Thoracic aorta (tissue), 2 donors: ENCODE measurements at places on chromosomes 4 and X.

GRCh38 chr4:139919004-139919403 is 235.0 kb downstream of the MAML3 start:
- no peak for DNase-seq
- H3K36me3 ChIP-seq = no peaks in the 10 kb centered on the region
- H3K4me3 ChIP-seq = no peak overlapping the region
- peak overlapping the region; percentile 23 for H3K27ac ChIP-seq

DNA sequence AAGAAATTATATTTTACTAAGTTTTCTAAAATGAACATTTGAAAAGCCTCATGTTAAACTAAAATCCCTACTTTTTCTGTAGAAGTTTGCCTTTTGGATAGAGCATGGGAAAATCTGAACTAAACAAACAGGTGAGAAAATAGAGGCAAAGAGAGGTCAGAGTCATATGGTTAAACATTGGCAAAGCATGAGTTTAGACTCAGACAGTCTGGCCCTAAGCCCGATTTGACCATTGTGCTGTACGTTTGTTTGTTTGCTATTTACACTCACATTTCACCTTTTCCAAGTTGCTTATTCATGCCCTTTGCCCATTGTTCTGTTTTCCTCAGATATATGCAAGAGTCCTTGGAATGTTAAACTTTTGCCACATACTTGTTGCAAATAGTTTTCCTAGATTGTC is 85.4 kb downstream of the TIGD2 start:
- DNase-seq = no peak
- H3K4me1 ChIP-seq = no peaks in the 10 kb centered on the region
- no peaks in the 10 kb centered on the region for H3K27me3 ChIP-seq
- no peaks in the 10 kb centered on the region for H3K36me3 ChIP-seq

GRCh38 chr4:121126449-121127006 is 37.6 kb downstream of the TNIP3 start:
- no peaks in the 10 kb centered on the region for H3K4me1 ChIP-seq
- H3K27ac ChIP-seq = no peak overlapping the region
- no peak for DNase-seq
- H3K36me3 ChIP-seq = no peaks in the 10 kb centered on the region
- H3K27me3 ChIP-seq = no peaks in the 10 kb centered on the region
- no peak overlapping the region for H3K4me3 ChIP-seq

GRCh38 chr4:181293541-181293940 is 949.7 kb upstream of the TENM3 start:
- no peaks in the 10 kb centered on the region for H3K36me3 ChIP-seq

DNA sequence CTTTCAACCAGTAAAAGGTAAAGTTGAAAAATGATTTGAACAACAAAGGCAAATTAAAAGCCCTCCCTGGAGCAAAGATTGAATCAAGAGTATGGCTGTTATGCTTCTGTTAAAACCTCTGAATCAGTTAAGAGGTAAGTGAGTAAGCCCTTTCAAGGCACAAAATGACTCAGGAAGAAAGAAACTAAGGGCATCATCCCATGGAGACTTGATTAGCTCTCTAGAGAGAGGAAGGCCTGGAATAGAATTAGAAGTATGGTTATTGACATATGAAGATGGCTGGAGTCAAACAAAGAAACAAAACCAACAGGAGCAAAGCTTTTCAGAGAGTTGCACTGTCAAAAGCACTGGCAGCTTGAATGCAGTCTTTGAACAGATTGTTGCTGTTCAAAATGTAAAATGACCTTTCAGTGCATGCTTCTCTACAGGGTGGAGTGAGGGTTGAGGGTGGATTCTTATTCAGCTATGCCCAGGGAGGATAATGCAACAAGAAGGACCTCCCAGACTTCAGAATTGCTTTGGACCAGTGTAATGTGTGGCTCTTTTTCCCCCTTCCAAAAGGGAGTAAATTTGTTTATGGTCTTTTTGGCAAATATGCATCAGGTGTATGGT is 365.5 kb downstream of the GBA3 start:
- no peaks in the 10 kb centered on the region for H3K27me3 ChIP-seq
- DNase-seq = no peak
- no peak overlapping the region for H3K4me3 ChIP-seq
- H3K36me3 ChIP-seq = no peaks in the 10 kb centered on the region
- no peak overlapping the region for H3K27ac ChIP-seq
- H3K4me1 ChIP-seq = no peaks in the 10 kb centered on the region

- no peak overlapping the region for H3K4me3 ChIP-seq
- no peak overlapping the region for H3K27ac ChIP-seq
- no peaks in the 10 kb centered on the region for H3K36me3 ChIP-seq
- no peaks in the 10 kb centered on the region for H3K27me3 ChIP-seq
- H3K4me1 ChIP-seq = no peaks in the 10 kb centered on the region
- no peak for DNase-seq
These were observed 797.0 kb downstream of the PCDH19 start for GRCh38 chrX:99613041-99613440.

GRCh38 chr4:105022811-105023667 is 123.6 kb upstream of the TET2 start:
- H3K4me1 ChIP-seq = no peaks in the 10 kb centered on the region
- H3K27me3 ChIP-seq = no peaks in the 10 kb centered on the region
- no peak overlapping the region for H3K4me3 ChIP-seq
- no peaks in the 10 kb centered on the region for H3K36me3 ChIP-seq
- DNase-seq = no peak

DNA sequence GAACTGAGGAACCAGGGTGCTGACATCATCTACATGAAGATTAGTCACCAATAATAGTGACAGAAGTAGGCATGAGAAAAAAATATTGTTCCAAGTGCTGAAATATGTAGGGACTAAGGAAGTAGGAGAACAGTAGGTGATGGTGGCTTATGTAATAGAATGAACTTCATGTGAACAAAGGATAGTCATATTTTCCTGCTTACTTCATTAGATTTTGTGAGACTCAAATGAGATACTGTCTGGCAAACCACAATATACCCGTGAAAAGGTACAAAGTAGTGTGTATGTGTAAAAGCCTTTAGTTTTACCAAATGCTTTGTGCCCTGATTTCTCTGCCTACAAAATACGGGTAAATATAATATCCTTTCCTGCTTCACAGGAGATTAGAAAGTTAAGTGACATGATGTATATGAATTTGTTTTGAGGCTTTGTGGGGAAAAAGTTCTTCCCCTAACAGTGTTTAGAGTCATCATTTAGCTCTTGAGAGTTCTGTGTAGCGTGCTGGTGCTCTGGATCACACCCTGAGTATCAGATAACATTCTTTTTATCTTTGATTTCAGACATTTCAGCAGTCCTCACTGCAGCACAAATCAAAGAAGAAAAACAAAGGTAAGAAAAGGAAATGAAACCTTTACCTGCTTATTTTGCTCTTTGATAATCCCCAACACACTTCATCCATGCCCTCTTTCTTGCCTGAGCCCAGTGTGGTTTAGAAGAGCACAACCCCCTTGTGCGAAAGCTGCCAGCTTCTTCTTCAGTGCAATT is 67.9 kb downstream of the KLHL34 start:
- H3K4me1 ChIP-seq = no peaks in the 10 kb centered on the region
- no peaks in the 10 kb centered on the region for H3K27me3 ChIP-seq
- no peak overlapping the region for H3K4me3 ChIP-seq
- no peaks in the 10 kb centered on the region for H3K36me3 ChIP-seq

DNA sequence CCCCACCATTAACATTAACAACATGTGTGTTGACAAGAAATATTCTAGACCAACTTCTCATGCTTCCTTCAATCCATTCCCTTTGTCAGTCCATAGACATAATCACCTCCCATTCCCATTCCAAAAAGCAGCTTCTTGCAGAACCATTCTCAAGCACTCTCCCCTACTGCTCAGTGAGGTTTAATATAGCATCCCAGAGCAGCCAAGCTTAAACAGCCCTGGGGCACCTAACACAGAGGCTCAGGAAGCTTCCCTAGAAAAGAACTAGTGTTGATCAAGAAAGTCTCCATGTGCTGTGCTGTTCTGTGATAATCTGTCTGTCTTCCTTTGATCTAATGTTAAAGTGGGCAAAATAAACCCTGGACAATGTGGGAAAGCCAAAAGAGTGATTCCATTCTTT is 174.2 kb upstream of the NOCT start:
- DNase-seq = no peak
- H3K4me1 ChIP-seq = no peaks in the 10 kb centered on the region
- H3K27ac ChIP-seq = no peak overlapping the region
- no peak overlapping the region for H3K4me3 ChIP-seq
- no peaks in the 10 kb centered on the region for H3K36me3 ChIP-seq

- H3K27me3 ChIP-seq = no peaks in the 10 kb centered on the region
- H3K4me1 ChIP-seq = no peaks in the 10 kb centered on the region
- no peak for DNase-seq
- H3K4me3 ChIP-seq = no peak overlapping the region
- H3K36me3 ChIP-seq = no peaks in the 10 kb centered on the region
These were observed 187.2 kb downstream of the NPFFR2 start for GRCh38 chr4:72218953-72219352.

DNA sequence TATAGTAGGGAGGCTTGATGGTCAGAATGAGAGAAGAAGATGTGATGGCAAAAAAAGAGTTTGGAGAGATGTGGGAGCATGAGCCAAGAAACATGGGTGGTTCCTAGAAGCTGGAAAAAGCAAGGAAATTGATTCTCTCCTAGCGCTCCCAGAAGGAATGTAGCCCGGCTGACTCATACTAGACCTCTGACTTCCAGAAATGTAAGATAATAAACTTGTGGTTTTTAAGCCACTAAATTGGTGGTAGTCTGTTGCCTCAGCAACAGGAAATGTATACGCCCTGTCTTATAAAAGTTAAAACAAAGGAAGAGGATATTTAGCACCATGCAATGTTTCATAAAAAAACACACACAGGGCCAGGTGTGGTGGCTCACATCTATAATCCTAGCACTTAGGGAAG is 182.7 kb upstream of the PCDH7 start:
- H3K4me3 ChIP-seq = no peak overlapping the region
- no peaks in the 10 kb centered on the region for H3K36me3 ChIP-seq
- H3K27ac ChIP-seq = no peak overlapping the region
- H3K4me1 ChIP-seq = no peaks in the 10 kb centered on the region

DNA sequence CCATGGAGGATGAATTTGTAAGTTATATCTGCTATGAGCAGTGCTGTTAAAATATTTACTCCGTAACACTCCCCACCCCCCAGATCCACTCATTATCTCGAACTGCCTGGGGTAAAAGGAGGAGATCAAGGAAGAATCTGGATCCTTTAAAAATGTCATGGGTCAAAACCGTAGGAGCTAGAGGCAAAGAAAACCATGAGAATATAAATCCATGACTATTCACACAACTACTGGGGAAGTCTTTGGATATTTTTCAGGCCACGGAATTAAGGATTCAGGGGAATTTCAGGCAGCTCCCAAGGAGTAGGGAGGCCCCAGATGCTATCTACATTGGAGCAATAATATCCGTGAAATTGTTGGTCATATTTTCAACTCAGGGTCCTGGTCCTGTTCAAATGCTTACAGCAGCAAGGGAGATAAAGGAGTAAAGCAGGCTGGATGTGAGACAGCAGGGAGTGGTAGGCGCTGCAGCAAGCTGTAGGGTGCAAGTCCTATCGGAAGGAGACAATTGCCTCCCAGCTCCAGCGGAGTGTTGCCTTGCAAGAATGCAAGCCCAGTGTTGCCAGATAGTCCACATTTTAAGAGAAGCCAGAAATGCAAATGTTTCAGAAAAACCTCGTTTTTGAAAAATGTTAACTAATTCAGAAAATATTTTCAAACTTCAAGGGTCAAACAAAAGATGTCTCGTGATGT is 116.2 kb upstream of the KIT start:
- no peak overlapping the region for H3K4me3 ChIP-seq
- H3K4me1 ChIP-seq = no peaks in the 10 kb centered on the region
- H3K36me3 ChIP-seq = no peaks in the 10 kb centered on the region
- H3K27me3 ChIP-seq = no peaks in the 10 kb centered on the region
- no peak overlapping the region for H3K27ac ChIP-seq

DNA sequence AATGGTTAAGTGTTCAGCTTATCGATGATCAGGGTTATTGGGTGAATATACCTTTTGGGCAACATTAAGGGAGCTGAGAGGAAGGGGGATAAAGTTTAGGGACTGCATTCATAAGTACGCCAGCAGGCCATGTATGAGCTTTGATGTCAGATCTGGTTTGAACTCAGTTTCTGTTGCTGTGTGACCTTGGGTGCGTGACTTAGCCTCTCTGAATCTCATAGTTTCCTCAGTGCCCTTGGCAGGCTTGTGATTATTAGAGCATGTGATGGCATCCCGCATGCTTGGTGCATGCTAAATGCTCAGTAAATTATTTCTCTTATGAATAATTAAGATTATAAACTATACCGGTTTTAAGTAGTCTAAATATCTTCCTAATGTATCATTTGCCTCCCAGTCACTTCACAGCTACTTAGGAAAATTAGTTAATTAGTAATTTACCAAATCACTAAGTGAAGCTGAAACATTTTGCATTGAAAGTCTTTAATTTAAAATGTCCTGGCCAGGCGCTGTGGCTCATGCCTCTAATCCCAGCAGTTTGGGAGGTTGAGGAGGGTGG is 3.8 kb downstream of the TBC1D14 start:
- H3K27ac ChIP-seq = no peak overlapping the region
- H3K4me3 ChIP-seq = no peak overlapping the region

DNA sequence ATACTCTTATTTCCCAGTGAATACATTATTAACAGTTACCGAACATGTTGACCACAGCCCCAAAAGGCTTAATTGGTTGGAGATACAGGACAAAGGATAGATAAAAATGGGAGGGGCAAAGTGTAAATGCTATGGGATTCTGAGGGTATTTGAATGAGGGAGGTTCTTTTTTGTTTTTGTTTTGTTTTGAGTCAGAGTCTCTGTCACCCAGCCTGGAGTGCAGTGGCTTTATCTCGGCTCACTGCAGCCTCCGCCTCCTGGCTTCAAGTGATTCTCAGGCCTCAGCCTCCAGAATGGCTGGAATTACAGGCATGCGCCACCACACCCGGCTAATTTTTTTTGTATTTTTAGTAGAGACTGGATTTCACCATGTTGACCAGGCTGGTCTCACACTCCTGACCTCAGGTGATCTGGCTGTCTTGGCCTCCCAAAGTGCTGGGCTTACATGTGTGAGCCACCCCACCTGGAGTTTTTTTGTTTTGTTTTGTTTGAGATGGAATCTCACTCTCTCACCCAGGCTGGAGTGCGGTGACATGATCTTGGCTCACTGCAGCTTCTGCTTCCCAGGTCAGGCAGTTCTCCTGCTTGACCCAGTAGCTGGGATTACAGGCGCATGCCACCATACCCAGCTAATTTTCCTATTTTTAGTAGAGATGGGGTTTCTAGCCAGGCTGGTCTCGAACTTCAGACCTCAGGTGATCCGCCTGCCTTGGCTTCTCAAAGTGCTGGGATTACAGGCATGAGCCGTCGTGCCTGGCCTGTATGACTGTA is 9.0 kb downstream of the UBE2K start:
- no peak overlapping the region for H3K4me3 ChIP-seq
- no peaks in the 10 kb centered on the region for H3K36me3 ChIP-seq
- H3K27me3 ChIP-seq = no peaks in the 10 kb centered on the region
- peak overlapping the region; percentile 84 for H3K27ac ChIP-seq

GRCh38 chrX:44871114-44871645 is 1.8 kb upstream of the KDM6A start:
- peak overlapping the region; percentile 91 for H3K4me3 ChIP-seq
- H3K27me3 ChIP-seq = no peaks in the 10 kb centered on the region
- no peaks in the 10 kb centered on the region for H3K36me3 ChIP-seq
- no peaks in the 10 kb centered on the region for H3K4me1 ChIP-seq
- no peak overlapping the region for H3K27ac ChIP-seq
- no peak for DNase-seq

DNA sequence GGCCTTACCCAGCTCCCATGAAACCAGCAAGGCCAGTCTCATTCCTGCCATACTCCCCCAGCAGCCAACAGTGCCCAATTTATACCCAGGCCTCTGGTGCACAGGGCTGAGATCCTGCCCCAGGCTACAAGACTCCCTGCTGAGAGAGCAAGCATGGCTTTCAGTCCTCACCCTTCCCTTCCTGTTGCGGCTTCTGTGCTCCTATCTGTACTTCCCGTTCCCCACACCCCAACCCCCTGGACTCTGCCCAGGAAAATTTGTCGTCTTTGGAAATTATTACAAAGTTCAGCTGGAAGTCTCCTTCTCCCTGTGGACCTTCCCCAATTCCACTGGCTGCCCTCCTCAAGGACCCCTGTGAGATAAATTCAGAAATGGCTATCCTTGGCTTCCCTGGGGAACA is 84.1 kb upstream of the GK2 start:
- H3K27ac ChIP-seq = no peak overlapping the region
- H3K27me3 ChIP-seq = no peaks in the 10 kb centered on the region
